ENCODE measurements at places on chromosomes 7 and 10. TPM values are rescaled to one million over a fixed set of nuclear protein-coding genes. Genes with fewer than 3 reads are reported as not detected.

GRCh38 chr10:122782911-122783310 lies 62.7 kb downstream of the CUZD1 start:
- H3K27ac ChIP-seq, result no peak overlapping the region
- H3K36me3 ChIP-seq, result no peaks in the 10 kb centered on the region
- no peak overlapping the region for H3K4me3 ChIP-seq

GRCh38 chr7:111198255-111198654 lies 107.3 kb downstream of the LRRN3 start:
- peaks cover 17% of the 10 kb centered on the region for H3K4me1 ChIP-seq
- 0 out of 2 replicates have a peak, but pooled peaks cover 6% of the 10 kb centered on the region for H3K36me3 ChIP-seq
- no peaks in the 10 kb centered on the region for H3K27me3 ChIP-seq
- peak overlapping the region; percentile 71 for H3K27ac ChIP-seq

DNA sequence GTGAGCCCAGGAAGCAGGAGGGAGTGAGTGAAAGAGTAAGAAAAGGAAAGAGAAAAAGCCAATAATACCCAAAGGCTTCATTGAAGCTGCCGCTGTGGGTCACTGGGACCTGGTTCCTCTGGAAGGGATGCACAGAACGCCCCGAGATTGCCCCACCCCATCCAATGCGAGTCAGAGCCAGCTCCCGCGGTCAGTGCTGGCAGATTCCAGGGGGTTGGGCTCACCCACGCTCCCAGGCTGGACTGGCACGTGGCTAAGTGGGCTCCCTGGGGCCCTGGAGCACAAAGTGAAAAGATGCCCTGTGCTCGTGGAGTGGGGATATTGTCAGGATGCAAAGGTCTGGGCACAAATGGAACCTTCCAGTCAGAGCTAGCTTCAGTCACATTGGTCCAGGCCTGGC lies 117.0 kb downstream of the OAT start:
- no peak overlapping the region for H3K27ac ChIP-seq
- no peaks in the 10 kb centered on the region for H3K27me3 ChIP-seq
- no peak for DNase-seq
- no peaks in the 10 kb centered on the region for H3K36me3 ChIP-seq

DNA sequence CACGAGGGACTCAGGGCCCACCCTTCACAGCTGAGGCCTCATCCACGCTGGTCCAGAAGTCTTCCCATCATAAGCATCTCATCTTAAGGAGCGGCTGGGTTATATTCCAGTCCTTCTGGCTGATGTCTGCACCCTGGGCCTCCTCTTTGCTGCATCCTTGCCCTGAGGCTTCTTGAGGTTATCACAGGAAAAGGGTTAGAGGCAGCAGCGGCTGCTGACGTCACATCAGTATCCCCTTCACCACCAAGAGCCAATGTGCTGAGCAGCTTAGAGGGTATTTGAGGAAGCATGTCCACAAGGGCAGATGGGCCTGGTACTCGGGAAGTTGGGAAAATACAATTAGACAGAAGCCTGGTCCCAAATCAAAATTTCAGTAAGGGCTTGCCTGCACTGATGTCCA lies 125.1 kb downstream of the PLXNA4 start:
- H3K4me1 ChIP-seq, result no peaks in the 10 kb centered on the region
- H3K27ac ChIP-seq, result no peak overlapping the region
- no peak overlapping the region for H3K4me3 ChIP-seq
- no peaks in the 10 kb centered on the region for H3K36me3 ChIP-seq
- peaks cover 40% of the 10 kb centered on the region for H3K27me3 ChIP-seq

The DCLRE1A gene
- total RNA-seq, result 7.7 TPM

DNA sequence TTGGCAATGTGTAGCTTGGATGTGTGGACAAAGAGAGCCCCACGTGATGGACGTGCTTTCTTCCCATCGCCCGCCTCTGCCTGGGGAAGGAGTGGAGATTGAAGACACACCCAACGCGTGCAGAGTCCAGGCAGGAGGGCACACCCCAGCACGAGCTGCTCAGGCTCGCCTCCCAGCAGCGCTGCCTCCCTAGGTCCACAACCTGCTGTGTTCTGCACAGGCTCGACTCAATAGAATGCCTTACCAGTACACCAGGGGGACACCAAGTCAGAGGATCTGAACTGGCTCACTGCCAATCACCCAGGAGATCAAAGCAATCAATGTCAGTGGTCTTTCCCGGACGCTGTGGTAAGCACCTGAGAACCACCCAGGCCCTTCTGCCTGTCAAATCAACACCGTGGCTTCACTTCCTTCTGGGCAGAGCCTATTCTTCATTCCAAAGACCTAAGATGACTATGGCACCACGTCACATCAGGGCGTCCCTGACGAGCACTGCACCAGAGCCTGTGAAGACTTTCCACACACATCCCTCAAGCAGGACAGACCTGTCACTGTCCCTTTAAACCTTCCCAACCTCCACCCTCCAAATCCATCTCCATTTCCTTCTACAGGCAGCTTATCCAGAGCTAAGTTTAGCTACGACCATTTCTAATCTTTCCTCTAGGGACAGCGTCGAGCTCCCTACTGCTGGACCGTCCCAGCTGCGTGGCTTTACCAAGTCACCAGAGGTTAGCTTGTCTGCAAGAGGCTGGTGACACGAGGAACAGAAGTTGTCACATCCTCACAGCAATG lies 72.3 kb downstream of the AMZ1 start:
- H3K36me3 ChIP-seq, result peaks cover 14% of the 10 kb centered on the region
- H3K27me3 ChIP-seq, result no peaks in the 10 kb centered on the region
- H3K4me3 ChIP-seq, result no peak overlapping the region
- H3K4me1 ChIP-seq, result peaks cover 59% of the 10 kb centered on the region

- DNase-seq, result no peak
- H3K36me3 ChIP-seq, result no peaks in the 10 kb centered on the region
- peaks cover 30% of the 10 kb centered on the region for H3K4me1 ChIP-seq
- no peak overlapping the region for H3K4me3 ChIP-seq
- H3K27me3 ChIP-seq, result no peaks in the 10 kb centered on the region
- H3K27ac ChIP-seq, result peak overlapping the region; percentile 70
Measured at GRCh38 chr7:129990403-129991192, 37.8 kb upstream of the UBE2H start.

The CC2D2B gene
- not detected for total RNA-seq

The CPA2 gene
- total RNA-seq, result not detected

The EPO gene
- 0.30 TPM for total RNA-seq

- no peak overlapping the region for H3K27ac ChIP-seq
Measured at GRCh38 chr10:128622706-128623105, 496.5 kb upstream of the MKI67 start.

GRCh38 chr7:129875745-129876411 lies 76.9 kb downstream of the UBE2H start:
- peaks cover 33% of the 10 kb centered on the region for H3K36me3 ChIP-seq
- peak; percentile 19 for DNase-seq
- H3K27ac ChIP-seq, result peak overlapping the region; percentile 59
- H3K4me3 ChIP-seq, result no peak overlapping the region
- peaks cover 38% of the 10 kb centered on the region for H3K4me1 ChIP-seq
- no peaks in the 10 kb centered on the region for H3K27me3 ChIP-seq

DNA sequence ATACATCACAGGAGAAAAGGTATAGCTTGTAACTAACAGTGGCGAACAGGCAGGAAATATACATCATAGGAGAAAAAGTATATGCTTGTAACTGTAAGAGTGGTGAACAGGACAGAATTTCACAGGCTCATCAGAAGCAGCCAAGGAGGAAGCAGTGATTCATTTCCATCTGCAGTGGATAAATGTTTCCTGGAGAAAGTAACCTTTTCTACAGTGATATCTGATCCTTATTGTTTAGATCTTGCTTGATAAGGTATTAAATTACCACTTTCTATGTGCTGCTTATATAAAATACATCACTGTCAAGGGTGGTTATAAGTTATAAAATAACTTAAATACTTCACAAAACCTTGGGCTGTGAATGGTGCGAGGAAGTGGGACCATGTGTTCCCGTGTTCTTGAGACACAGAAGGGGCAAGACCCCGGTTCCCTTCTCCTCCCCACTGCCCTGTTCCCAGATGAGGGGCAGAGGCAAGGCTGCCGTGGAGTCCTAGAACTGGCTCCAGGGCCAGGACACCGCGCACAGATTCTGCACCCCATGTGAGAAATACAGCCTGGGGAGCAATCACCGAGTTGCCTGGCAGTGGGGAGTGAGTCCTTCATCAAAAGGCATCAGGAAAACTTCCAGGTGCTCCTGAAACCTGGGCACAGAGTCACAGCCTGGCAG lies 135.2 kb downstream of the DIP2C start:
- peaks cover 44% of the 10 kb centered on the region for H3K27me3 ChIP-seq
- DNase-seq, result no peak
- no peak overlapping the region for H3K27ac ChIP-seq
- no peaks in the 10 kb centered on the region for H3K4me1 ChIP-seq

GRCh38 chr10:3776796-3777571 lies 8.0 kb downstream of the KLF6 start:
- H3K36me3 ChIP-seq, result peaks cover 45% of the 10 kb centered on the region
- peak; percentile 96 for DNase-seq
- peaks cover 67% of the 10 kb centered on the region for H3K4me1 ChIP-seq
- no peak overlapping the region for H3K4me3 ChIP-seq

GRCh38 chr7:2034291-2035201 lies 198.2 kb downstream of the MAD1L1 start:
- no peaks in the 10 kb centered on the region for H3K4me1 ChIP-seq
- no peak overlapping the region for H3K4me3 ChIP-seq
- no peak for DNase-seq
- no peak overlapping the region for H3K27ac ChIP-seq
- no peaks in the 10 kb centered on the region for H3K36me3 ChIP-seq

DNA sequence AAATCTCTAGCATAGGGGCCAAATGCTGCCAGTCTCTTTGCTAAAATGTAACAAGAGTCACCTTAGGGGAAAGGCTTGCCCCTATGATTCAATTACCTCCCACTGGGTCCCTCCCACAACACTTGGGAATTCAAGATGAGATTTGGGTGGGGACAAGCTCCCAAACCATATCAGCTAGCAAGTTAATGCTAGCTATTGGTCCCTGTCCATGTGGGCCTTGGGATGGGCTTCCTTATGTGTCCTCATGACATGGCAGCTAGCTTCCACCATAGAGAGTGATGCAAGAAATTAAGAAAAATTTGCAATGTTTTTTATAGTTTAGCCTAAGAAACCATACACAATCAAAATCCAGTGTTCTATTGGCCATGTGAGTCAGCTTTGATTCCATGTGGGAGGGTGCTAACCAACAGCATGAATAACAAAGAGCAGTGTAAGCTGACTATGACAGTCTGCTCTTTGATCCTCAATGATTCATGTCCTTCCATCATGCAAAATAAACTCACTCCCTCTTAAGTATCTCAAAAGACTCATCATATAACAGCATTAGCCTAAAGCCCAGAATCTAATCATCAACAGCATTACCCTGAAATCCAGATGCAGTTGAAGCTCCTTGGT lies 21.7 kb upstream of the ZNF365 start:
- H3K4me1 ChIP-seq, result no peaks in the 10 kb centered on the region
- DNase-seq, result no peak
- no peaks in the 10 kb centered on the region for H3K36me3 ChIP-seq
- no peaks in the 10 kb centered on the region for H3K27me3 ChIP-seq
- no peak overlapping the region for H3K4me3 ChIP-seq
- H3K27ac ChIP-seq, result no peak overlapping the region

DNA sequence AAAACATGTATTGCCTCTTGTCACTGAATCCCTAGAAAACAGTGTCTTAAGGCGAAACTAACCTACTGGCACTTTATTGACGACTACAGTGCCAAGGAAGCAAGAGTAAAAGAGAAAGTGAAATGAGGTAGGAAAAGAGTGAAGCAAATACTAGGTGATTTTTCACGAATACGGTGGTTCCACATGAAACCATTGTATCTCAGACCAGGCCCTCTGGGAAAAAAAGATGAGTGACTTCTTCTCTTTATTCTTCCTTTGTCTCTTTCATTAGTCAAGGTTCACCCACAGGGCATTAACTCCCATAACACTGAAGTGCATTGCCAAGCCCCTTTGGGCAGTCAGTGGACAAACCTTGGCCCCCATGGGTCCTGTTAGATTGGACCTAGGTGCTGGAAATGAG lies 16.2 kb upstream of the MACC1 start:
- no peak overlapping the region for H3K4me3 ChIP-seq
- DNase-seq, result no peak
- H3K27me3 ChIP-seq, result no peaks in the 10 kb centered on the region

- no peaks in the 10 kb centered on the region for H3K36me3 ChIP-seq
- peaks cover 34% of the 10 kb centered on the region for H3K27me3 ChIP-seq
- no peaks in the 10 kb centered on the region for H3K4me1 ChIP-seq
- DNase-seq, result no peak
Measured at GRCh38 chr10:131206111-131206995, 105.2 kb downstream of the TCERG1L start.
